ENCODE measurements at places on chromosomes 11 and 22.

GRCh38 chr11:43992183-43992582, 49.7 kb downstream of the C11orf96 start:
- DNase-seq = no peak

GRCh38 chr22:30910358-30910757, 58.2 kb downstream of the MORC2 start:
- DNase-seq = no peak

- DNase-seq = no peak
Observed at GRCh38 chr11:81658722-81659121, 1074.9 kb downstream of the FAM181B start.

GRCh38 chr11:58493676-58494075, 14.2 kb downstream of the OR5B21 start:
- no peak for DNase-seq

DNA sequence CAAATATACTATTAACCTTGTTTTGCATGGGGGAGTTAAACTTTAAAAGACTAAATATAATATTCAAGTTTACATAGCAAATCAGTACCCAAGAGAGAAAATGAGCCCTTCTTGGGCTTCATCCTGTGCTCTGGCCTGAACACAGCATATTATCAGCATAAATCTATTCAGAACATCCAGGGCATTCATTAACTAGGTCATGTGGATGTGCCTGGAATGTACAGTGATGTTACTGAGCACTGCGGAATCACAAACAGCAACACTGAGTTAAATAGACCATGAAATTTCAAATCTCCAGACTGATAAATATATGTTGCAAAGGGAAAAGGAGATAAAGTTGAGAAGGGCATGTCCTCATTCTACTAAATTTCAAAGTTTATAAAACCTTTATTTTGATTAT, 426.4 kb downstream of the AASDHPPT start:
- no peak for DNase-seq

- no peak for DNase-seq
Observed at GRCh38 chr22:38843201-38843656, 599 bp downstream of the NPTXR start.

GRCh38 chr11:115710980-115711379, 206.8 kb upstream of the CADM1 start:
- DNase-seq = no peak

DNA sequence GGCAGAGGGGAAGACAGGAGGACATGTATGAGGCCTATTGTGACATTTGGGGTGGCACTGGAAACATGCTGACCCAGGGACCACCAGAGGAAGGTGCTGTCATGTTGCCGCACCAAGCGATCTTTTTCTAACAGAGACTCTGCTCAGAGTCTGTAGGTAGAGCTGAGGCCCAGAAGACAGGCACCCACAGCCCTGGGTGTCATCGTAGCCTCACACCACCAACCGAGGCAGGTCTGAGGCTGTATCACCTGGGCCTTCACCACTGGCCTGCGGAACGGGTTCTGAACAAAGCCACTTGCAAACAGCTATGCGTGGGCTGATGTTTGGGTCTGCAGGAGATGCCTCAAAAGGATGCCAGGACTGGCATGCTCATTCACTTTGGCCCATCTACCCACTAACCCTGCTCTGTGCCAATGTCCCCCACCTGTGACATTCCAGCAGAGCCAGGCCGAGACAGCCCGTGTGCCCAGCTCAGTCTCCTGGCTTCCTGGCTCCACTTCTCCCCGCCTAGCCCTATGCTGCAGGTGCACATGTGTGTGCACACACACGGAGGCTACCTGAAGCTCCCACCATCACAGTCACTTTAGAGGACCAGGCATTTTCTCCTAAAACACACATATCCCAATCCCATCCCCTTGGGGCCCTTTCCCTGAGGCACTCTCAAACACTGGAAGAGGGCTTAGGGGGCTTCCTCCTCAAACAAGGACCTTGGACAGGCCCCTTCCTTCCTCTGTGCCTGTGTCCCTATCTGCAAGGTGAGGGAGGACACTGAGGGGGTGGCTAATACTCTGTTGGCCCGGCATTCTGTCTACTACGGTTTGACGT, 3.6 kb downstream of the TRIM29 start:
- no peak for DNase-seq

Measured in stimulated activated CD8-positive, alpha-beta memory T cell treated with anti-CD3 and anti-CD28 coated beads, Interleukin-4, amount 100 ng/mL, for 4 hours (primary cell).